ENCODE measurements at places on chromosomes 3 and 15.

- DNase-seq: no peak
Measured at GRCh38 chr15:81469154-81469553, 95.1 kb upstream of the TMC3 start.

GRCh38 chr3:127556565-127556964 is 34.0 kb downstream of the TPRA1 start:
- no peak for DNase-seq

GRCh38 chr3:15427981-15428380 is 583 bp downstream of the EAF1 start:
- no peak for DNase-seq

- no peak for DNase-seq
Measured at GRCh38 chr3:2993736-2994135, 116.4 kb downstream of the IL5RA start.

DNA sequence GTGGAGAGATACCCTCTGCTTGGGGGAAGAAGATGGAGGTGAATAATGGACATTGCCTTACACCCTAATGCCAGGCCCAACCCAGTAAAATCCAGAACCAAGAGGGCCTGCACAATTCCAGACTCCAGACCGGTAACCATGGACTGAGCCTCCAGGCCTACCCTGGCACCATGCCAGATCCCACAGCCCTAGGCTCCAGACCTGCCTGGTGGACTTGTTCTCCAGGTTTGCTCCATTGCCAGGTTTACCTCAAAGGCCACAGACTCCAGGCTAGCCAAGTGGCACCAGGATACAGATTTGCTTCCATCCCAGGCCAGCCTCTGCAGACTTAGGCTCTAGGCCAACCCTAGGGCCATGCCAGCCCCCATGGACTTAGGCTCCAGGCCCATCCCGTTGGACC is 14.0 kb downstream of the PLCH1 start:
- DNase-seq: no peak

- no peak for DNase-seq
Measured at GRCh38 chr15:79308874-79309273, 2.0 kb upstream of the TMED3 start.

DNA sequence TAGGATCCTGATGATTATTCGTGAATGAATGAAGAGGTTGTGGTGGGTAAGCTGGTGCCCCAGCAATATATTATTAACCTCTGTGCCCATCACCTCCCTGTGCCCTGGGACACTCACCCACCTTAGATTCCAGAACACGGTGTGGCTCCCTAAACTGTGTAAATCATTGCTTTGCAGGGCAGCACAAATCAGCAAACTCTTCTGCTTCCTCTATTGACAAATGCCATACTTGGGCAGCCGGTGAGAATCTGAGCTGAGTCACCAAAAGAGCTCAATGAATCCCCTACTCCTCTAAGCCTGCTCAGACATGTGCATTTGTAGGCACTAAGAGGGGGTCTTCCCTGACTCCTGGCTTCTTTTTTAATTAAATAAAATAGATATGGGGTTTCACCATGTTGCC is 15.7 kb downstream of the UQCC5 start:
- no peak for DNase-seq

DNA sequence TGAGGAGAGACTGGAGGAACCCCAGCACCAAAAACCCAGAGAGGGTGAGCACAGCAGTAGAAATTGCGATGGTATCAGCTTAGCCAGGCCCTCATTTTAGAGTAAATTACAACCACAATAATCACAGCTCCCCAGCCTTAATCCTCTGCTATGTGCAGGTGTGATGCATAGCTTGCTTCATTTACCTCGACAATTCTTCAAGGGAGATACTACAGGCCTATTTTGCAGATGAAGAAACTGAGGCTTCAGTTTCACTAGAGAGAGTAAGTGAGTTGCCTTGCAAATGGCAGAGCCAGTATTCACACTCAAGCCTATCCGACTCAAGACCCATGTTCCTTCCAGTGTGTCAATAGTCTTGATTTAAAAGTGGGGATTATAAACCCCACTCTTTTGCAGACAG is 33.4 kb downstream of the LSM3 start:
- DNase-seq: no peak

GRCh38 chr3:13636186-13636585 is 87.3 kb downstream of the FBLN2 start:
- DNase-seq: no peak

GRCh38 chr3:188362405-188362831 is 208.5 kb downstream of the LPP start:
- no peak for DNase-seq

GRCh38 chr15:101145362-101145761 is 106.5 kb downstream of the CHSY1 start:
- DNase-seq: no peak

GRCh38 chr3:31890742-31891469 is 90.2 kb downstream of the OSBPL10 start:
- DNase-seq: no peak

DNA sequence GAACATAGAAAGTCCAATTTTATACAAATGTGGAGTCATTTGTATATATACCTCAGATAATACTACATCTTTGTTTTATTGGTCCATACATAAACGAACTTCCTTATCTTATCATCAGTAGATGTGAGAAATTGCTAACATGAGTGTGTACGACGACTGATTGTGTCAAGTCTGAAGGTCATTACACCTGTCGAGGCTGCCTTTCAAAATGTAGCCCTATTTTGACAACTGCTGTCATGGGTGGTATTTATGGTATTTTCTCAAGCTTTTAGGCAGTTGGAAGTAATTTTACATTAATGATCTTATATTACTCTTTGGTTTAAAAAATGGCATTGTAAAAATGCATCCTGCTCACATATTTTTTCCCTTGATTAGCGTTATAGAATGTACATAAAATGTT is 183.7 kb upstream of the DNAJC19 start:
- no peak for DNase-seq

GRCh38 chr3:126999383-126999782 is 16.5 kb downstream of the PLXNA1 start:
- DNase-seq: no peak

GRCh38 chr3:151395806-151396205 is 11.3 kb upstream of the P2RY12 start:
- no peak for DNase-seq

DNA sequence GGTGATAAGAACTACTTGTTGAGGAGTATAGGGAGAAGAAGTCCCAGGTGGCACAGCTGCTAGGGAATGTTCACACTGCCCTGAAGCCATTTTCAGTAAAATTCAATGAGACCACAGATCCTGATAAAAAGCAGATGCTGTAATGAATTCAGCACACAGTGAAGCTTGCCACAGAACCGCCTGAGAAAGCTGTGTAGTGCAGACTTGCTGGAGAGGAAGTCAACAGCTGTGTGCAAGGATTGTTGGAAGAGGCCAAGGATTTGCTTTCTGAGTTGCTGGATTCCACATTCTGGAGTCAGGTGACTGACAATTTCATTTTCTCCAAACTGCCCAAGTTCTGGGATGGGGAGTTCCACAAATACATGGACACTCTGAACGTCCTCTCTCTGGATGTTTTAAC is 70.9 kb downstream of the ANP32A start:
- DNase-seq: no peak

DNA sequence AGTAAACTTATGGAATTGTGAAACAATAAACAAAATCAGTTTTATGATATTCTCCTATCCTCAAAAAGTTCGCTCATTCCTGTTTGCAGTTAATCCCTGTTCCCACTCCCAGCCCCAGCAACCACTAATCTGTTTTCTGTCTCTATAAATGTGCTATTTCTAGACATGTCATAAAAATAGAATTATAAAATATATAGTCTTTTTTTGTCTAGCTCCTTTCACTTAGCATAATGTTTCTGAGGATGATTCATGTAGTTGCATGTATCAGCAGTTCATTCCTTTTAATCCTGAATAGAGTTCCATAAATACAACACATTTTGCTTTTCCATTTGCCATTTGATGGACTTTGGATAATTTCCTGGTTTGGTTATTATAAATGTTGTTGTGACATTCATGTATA is 140.0 kb downstream of the KCNAB1 start:
- DNase-seq: no peak

- DNase-seq: no peak
Measured at GRCh38 chr3:174170248-174170647, 688.9 kb upstream of the NAALADL2 start.

GRCh38 chr3:117567382-117567781 is 857.8 kb downstream of the TUSC7 start:
- DNase-seq: no peak

DNA sequence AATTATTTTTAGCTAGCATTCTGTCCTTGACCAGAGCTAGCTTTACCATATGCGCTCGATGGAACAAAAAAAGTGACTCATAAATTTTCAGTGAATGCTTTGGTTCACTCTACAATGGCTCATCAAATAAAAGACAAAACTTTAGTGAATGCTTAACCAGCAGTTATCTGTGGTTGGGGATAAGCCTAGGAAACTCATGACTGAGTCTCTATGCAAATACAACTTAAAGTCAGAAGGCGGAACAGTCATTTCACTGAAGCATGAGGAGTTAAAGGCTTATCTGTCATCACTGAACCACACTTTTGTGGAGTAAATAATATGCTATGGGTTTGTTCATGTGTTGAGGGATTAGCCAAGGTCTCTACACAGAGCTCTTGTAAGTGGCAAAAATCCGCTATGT is 308.4 kb downstream of the SQOR start:
- no peak for DNase-seq

DNA sequence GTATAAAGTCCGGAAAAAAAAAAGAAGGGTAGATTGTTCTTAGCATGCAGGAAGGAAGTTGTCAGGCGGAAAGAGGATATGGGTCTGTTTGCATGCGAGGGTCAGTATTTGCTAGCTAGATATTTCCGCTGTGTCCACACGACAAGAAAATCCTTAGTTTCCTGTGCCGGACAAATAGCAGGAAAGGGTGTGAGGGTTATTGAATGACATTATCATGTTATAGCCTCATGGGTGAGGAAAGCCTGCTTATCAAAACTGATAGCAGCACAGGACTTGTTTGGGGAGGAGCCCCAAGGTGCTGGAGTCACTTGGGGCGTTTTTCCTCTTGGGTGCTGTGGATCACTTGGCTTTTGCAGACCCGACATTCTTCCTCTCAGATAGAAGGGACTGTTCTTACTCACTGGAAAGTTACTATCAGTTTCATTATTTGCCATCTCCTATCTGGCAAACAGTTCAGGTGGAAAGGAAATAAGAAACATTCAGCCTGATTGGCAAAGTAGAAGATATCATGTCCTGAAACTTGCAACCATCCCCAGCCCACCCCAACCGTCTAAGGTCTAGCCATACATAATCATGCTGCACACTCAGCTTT is 127.2 kb upstream of the DPH6 start:
- no peak for DNase-seq

GRCh38 chr3:25604107-25604805 is 60.5 kb downstream of the TOP2B start:
- DNase-seq: no peak

- DNase-seq: no peak
Measured at GRCh38 chr3:177089110-177089509, 108.2 kb downstream of the TBL1XR1 start.

GRCh38 chr3:189909573-189909972 is 211.1 kb downstream of the P3H2 start:
- DNase-seq: no peak

DNA sequence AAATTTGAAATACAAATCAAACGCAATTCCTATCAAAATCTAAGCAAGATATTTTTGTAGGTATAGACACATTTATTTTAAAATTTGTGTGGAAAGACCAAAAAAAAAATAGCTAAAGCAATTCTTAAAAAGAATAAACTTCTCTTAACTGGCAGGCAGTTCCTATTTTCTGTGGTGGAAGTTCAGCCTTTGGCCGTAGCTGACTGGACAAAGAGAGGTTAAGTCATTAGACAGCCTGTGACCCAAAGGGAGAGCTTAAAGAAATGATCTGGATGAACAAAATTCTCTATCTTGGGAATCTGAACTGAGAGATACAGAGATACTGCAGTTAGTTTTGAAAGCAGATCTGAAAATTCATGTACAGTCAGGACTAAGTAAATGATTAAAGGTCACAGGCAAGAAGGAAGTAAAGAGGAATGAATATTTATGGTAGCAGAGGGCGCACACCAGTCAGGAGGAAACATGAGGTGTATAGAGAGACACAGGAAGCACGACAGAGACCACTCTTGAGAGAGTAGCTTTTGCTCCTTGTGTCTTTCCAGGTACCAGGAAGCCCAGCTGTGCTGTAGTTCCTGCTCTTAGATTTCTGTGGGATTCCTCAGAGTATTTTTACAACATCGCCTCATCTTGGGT is 57.5 kb downstream of the TPRG1 start:
- no peak for DNase-seq
